ENCODE measurements at places on chromosomes 6 and 20.

DNA sequence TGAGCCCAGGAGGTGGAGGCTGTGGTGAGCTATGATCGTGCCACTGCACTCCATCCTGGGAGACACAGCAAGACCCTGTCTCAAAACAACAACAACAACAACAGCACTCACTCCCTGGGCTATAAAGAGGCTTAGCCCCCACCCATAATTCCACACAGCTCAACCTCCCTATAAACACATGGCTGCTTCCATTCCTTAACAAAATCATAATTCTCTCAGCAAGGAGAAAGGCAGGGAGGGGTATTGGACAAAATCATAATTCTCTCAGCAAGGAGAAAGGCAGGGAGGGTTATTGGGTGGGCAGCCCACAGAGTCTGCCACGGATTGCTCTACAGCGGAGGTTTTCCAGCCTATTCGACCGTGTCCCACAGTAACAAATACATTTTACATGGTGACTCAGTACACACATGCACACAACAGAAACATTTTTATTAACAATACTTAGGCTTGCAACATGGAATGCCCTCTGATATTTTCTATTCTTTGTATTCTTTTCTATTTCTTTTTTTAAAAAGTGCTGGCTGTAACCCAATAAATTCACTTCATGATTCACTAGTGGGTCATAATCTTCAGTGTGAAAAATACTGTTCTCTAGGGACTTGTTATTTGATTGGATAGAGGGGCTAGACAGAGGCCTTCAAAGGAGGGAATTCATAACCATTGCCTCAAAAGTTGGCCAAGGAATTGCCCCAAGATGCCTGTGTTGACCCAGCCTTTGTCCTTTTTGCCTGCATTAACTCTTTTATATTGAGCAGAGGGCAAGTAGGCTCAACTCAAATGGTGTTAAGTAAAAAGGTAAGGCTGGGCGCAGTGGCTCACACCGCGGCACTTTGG lies 50.6 kb upstream of the ZMYND8 start:
- no peak for DNase-seq

DNA sequence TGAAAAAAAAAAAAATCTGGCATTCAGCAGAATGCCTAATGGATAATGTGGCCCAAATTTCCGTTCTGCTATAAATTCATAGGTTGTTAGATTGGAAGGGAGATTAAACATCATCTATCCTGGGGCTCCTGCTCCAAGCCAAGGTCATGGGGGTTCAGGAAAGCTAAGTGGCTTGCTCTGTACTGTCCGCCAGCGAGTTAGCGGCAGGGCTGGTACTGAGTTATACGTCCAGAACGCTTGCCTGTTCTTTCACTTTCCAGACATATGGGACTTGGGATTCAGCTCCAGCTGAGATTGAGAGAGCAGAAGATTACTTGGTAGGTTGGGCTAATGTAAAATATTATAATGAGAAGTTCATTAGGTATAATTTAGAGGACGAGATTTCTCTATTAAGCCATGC lies 858 bp downstream of the RWDD1 start:
- DNase-seq, result peak; percentile 23

DNA sequence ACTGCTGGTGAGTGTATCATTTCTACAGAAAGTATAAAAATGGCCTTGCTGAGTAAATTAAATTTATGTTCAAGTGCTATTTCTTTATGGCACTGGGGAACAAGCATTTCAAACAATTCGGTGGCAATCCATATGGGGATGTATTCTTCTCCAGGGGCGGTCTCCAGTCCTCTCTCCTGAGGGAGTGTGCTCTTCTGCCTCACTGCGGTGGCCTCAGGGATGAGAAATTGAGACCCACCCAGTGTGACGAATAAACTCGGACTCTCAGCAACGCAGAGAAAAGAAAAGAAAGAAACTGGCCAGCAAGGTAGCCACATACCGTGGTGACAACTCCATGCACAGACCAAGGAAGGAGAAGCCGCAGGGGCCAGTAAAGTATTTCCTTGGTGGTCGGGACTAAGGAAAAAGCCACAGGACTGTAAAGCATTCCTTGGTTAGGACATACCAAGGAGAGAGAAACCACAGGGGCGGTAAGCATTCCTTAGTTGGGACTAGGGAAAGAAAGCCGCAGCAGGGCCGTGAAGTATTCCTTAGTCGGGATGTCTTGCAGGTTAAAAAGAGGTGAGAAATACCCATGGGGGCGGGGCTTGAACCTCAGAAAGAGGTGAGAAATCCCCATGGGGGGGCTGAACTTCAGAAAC lies 13.6 kb upstream of the GOPC start:
- no peak for DNase-seq

DNA sequence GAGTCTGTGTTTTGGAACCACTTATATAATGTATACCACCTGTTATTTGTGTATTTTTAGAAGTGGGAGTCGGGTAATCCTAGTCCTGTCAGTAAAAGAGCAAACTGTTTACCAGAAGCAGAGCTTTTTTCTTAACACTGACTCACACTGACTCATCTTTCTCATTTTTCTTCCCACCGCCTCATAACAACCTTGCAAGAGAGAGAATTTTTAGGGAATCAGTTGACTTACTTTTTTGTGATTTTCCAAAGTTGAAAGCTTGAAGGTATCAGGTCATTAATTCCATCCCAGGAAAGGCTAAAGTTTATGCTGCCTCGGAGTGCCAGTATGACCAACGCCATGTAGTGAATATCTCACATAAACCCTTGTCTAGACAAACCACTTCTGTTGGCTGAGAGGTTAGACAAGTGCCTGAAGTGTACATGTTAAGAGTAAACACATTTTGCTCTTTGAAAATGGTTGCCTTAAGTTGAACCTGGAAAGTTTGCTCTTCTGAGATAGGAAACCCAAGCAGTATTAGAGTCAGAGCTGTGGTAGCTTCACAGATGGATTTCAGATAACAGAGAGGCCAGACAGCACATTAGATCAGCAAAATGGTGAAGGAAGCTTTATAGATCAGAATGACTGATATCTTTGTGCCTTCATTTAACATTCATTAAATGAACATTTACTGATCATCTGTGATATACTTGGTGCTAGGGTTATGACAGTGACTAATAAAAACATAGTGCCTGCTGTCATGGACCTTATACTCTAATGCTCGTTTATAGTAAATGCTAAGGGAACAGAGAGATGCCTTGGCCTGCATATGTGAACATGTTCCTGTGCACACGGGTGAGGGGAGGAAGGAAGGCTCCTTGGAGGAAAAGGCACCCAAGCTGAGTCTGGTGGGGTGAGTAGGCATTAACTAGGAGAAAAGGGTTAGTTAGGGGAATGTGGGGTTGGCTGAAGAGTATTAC lies 29.1 kb upstream of the PKIG start:
- DNase-seq, result no peak

- no peak for DNase-seq
Measured at GRCh38 chr6:39927159-39927558, 7.1 kb downstream of the MOCS1 start.

GRCh38 chr6:14068133-14068532 lies 49.4 kb upstream of the CD83 start:
- DNase-seq, result no peak

DNA sequence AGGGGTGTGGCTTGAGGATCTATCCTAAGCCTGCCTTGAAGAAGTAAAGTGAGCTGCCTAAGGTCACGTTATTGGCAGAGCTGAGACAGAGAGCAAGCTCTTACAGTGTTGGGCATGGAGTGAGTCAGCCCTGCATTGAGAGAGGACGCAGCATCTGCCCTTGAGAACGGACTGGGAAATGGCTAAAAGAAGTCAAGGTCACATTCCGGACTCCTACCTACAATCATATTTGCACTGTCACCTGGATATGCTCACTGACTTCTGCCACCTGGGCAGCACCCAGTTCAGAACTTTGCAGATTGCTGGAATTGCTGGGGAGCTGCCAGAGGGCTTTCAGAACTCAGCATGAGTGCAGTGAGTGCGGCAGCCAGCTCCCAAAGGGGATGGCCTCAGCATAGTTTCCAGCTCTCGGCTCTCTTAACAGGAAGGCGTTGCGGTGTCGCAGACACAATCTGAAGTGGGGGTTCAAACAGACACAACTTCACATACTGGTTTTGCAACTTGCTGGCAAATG lies 199.3 kb upstream of the SGK1 start:
- peak; percentile 72 for DNase-seq

GRCh38 chr6:1577896-1578745 lies 31.6 kb upstream of the FOXC1 start:
- DNase-seq, result no peak

DNA sequence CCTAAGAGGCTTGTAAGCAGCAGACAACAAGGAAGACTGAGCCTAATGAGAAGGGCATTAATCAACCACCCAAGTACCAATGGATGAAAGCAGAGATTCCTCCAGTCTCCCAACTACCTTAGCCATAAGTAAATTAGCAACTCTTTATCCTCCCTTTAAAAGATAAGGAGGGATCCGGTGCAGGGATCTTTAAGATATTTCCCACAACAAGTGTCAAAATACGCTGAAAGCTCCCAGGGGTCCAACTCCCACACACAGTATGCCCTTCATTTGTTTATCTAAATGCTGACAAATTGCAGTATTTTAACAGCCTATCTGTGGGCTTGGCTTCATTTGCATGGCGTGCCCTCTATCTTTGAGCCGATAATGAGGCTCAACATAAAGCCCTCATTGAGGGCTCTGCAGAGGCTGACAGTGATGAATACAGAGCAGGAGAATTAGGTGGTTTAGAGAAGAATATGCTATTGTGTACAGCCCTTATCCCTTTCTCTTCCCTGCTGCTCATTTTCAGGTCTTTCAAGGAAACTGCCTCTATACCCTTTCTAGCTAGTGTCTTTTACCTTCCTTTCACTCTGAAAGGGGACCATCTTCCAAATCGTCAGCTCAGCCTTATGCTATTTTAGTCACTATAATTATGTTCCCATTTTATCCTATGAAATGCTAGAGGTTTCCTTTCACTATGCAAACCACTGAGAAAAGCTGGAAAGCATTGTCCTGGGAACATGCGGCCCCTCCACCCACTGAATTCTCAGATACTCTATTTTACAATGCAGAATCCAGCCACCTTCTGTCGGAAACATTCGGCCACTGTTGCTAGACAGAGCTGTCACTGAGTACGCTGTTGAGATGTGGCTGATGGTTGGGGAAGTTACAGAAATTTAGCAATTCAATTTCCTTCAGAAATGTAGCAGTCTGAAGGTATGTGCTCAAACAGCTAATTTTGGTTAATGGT lies 575.2 kb upstream of the JAG1 start:
- DNase-seq, result no peak

Measured in heart right ventricle (tissue), 16 donors.